ENCODE measurements at places on chromosomes 13 and 19. TPM values are rescaled to one million over a fixed set of nuclear protein-coding genes. Genes with fewer than 3 reads are reported as not detected.

DNA sequence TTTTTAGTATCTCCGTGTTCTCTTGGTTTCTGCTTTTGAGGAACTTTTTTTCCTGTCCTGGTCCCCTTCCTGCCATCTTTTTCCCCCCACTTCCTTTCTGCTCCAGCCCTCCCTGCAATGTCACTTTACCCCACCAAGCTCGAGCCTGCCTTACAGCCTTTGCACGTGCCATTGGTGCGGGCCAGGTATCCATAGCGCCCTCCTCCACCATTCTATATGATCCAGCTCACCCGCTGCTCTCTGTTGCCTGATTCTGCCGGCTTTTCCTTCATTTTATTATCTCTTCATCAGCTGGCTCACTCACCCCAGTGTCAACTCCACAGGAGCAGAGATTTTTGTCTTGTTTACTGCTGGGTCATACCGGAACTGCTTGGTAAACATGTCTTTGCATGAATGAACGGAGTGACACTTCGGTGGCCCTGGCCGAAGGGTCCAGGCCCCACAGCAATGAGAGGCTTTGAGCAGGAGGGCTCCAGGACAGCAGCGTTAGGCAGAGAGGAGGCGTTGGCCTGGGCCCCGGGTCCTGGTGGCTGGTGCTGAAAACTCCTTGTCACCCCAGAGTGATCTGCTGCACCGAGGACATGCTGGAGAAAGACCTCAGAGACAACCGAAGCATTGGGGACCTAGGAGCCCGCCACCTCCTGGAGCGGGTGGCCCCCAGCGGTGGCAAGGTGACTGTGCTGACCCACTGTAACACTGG, 1.2 kb downstream of the MRI1 start:
- DNase-seq = no peak

The SPRY2 gene
- total RNA-seq = 11.3 TPM

The NCR1 gene
- total RNA-seq = 0.10 TPM

The BICRA gene
- total RNA-seq = 6.7 TPM

DNA sequence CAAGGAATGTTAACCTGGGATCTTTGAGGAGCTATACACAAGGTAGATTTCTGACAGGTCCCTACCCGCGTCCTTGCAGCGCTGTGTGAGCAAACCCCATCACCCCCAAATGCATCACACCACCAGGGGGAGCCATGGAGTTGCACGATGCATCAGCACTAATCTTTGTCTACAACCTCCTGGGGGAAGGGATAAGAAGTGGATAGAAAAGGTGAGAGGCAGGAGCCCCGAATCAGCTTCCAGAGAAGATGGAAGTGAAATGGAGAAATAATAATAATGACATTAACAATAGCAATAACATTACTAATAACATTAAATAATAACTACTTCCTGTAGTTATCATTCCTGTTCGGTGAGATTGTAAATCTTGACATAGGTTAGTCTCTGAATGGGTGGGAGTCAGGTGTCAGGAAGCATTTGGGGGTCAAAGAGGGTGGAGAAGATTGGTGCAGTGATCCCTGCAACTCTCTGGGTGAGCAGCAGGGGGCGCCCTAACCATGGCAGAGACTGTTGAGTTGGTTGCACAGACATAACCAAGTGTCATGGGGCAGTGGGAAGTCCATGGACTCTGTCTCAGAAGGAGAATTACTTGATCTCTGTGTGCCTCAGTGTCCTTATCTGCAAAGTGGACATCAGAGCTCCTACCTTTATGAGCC, 16.5 kb downstream of the SIGLEC7 start:
- DNase-seq = no peak

The TEX26 gene
- not detected for total RNA-seq

DNA sequence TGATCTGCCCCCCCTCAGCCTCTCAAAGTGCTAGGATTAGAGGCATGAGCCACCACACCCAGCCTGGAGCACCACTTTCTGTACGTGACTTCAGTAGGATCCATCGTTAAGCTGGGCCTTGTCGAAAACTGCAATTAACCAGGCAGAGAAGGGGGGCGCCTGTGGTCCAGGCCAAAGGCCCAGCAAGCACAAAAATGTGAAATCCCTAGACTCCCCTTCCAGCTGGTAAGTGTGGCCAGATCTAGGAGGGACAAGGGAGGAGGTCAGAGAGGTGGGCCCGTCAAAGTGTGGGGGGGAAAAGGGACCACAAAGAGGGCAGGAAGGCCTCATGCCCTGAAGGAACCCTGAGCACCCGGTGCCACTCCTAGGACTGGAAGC, 13.8 kb downstream of the DDX39A start:
- no peak for DNase-seq
